Hair follicular keratinocyte (primary cell): ENCODE measurements at places on chromosomes 2 and 18. TPM values are rescaled to one million over a fixed set of nuclear protein-coding genes. Genes with fewer than 3 reads are reported as not detected.

INPP5D gene
- 21.6 and 27.3 TPM in 2 replicates for total RNA-seq

ERCC3 gene
- total RNA-seq = 15.5 and 24.3 TPM in 2 replicates

STPG4 gene
- total RNA-seq = not detected in 2 replicates

CHRND gene
- total RNA-seq = not detected in 2 replicates

NMUR1 gene
- total RNA-seq = not detected in 2 replicates

ANKRD44 gene
- 0.47 and 0.49 TPM in 2 replicates for total RNA-seq

TAF4B gene
- total RNA-seq = 7.1 and 7.8 TPM in 2 replicates

C2orf72 gene
- total RNA-seq = not detected in 2 replicates

CD8B2 gene
- total RNA-seq = not detected in 2 replicates

NT5DC4 gene
- not detected in 2 replicates for total RNA-seq

LTBP1 gene
- 72.8 and 83.8 TPM in 2 replicates for total RNA-seq

NT5C1B gene
- not detected in 2 replicates for total RNA-seq
